ENCODE measurements at places on chromosomes 16 and 17.

GRCh38 chr17:61294777-61295176 lies 104.9 kb upstream of the TBX2 start:
- peak; percentile 78 for DNase-seq

DNA sequence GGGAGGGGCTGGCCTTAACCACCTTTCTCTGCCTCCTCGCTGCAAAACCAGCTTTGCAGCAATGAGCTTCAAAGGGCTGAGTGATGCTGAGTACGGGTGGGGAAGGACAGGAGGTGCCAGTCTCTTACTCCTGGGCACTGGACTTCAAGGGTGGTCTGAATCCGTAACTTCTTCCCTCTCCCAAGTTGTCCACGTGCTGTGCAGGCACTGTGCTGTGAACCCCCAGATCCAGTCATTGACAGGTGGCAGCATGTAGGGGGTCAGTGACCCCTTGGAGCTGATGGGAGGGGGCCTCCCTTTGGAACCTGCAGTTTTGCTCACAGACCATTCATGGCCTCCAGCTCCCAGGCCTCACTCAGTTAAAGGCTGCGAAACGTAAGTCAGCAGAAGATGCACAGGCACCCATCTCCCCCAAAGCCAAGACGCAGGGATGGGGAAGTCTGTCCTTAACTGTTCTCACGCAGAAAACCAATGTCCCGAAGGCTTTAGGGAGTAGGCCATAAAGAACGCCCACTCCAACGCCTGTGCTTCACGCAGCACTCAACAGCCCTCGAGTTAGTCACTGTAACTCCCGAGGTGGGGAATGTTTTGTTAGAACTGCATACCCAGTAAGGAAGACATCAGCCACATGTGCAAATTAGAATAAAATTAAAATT lies 7.9 kb downstream of the LITAFD start:
- no peak for DNase-seq

DNA sequence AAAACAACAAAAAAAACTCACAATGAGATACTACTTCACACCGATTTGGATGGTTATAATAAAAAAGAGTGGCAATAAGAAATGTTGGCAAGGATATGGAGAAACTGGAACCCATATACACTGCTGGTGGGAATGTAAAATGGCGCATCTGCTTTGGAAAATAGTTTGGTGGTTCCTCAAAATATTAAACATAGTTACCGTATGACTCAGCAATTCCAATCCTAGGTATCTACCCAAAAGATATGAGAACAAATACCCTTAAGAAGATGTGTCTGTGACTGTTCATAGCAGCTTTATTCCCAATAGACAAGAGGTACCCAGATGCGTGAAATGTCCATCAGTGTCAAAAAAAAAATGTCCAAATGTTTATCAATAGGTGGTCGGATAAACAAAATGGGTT lies 7.2 kb downstream of the CPPED1 start:
- DNase-seq: no peak

DNA sequence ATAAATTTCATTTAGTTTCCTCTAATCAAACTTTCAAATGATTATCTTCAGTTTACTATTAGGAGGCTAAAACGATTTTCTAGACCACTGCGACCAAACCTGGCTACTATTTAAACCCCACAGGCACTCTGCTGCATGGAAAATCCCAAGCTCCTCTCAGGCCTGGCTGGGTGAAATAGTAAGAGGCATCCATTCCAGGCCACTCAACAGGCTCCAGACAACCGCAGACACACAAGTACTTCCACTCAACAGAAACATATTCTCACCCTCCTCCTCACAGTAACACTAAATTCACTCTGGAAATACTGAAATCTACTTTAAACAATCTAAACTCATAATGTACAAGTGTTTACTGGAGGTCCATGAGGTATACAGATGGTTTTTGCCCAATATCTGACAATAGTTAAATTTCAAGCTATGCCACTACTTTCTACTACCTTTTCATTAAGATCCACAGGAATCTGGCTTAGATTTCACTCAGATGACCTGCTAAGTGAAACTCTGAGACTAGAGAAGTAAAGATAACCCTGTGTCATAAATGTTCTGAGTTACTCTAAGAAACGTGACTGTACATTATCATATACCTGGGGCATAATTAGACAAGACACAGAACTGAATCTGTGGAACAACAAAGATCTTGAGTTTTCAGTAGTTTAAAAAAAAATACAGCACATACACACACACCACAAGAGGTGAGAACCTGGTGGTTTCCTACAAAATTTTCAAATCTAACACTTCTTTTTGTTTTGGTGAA lies 10.4 kb downstream of the VPS53 start:
- DNase-seq: no peak

DNA sequence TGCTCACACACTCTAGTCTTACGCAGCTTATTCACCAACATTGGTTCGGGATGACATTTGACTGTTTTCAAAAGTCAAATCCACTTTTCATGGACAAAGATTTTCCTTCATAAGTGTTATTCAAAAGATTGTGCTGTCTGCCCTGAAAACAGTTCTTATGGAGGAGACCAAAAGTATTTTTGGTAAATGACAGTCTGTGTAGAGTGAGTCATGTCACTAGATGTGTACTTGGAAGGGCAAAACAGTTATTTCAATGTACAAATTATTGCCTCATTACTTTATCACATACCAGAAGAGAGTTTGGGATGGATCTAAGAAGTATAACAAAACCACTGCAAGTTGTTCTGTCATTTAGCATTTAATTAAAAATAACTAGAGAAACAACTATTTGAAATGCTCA lies 265.6 kb downstream of the CDH13 start:
- DNase-seq: no peak

DNA sequence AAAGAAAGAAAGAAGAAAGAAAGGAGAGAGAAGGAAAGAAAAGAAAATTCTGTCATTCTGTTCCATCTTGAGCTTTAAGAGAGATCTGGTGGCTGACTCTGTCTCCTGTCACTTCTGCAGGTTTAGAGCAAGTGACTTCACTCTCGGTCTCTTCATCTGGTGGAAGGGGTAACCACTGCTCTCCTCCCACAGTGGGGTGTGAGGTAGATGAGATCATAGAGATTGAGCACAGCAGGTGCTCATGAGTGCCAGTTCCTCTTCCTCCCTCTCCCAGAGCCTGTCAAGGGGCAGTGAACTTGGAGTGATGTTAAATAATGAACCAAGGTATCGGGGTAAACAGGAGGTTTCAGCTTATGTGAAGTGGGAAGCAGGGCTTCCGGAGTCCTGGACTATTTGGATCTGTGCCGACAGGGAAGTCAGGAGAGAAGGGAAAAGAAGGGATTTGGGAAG lies 47.7 kb downstream of the BEAN1 start:
- no peak for DNase-seq

DNA sequence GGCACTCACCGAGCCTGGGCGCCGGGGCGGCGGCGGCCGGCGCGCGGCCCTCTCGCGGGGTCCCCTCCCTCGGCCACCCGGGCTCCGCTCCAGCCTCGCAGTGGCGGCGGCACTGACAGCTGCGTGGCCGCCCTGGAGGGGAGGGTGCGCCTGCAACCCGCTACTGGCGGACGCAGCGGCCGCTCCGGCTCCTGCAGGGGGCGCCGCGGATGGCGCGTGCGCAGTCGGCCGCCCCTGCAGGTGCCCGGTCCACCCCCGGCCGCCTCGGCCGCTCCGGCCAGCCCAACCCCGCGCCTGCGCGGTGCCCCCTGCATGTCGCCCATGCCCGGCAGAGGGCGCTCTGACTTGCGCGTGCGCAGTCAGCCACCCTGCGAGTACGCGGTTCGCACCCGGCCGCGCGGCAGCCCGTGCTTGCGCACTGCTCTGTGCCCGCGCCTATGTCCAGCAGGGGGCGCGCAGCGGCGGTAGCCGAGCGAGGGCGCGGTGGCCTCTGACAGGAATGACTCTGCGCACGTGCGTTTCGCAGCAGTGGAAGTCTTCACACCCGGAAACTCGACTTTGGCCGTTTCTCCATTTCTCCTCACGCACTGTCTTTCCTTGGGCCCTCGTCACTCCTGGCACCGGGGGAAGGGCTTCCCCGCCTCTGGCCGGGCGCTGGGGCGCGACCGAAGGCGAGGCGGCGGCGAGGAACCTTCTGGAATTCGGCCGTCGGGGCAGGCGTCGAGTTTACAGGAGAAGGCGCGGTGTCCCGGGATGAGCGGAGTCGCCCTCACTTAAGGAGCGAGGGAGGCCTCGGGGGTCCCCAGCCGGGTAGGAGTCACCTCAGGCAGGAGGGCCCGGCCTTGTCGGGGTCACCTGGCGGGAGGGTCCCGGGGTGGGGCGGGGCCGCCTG lies at the start of gene ABCA3:
Gene ABCA3, minus strand, starts transcription at position 165 of the 892 bp plus-strand sequence. CDS start 14,262 bp downstream, outside the sequence.
- DNase-seq: peak; percentile 97

- no peak for DNase-seq
Measured at GRCh38 chr17:37479025-37479424, 10.7 kb upstream of the DUSP14 start.

- no peak for DNase-seq
Measured at GRCh38 chr17:18956581-18956980, 4.6 kb downstream of the SLC5A10 start.

DNA sequence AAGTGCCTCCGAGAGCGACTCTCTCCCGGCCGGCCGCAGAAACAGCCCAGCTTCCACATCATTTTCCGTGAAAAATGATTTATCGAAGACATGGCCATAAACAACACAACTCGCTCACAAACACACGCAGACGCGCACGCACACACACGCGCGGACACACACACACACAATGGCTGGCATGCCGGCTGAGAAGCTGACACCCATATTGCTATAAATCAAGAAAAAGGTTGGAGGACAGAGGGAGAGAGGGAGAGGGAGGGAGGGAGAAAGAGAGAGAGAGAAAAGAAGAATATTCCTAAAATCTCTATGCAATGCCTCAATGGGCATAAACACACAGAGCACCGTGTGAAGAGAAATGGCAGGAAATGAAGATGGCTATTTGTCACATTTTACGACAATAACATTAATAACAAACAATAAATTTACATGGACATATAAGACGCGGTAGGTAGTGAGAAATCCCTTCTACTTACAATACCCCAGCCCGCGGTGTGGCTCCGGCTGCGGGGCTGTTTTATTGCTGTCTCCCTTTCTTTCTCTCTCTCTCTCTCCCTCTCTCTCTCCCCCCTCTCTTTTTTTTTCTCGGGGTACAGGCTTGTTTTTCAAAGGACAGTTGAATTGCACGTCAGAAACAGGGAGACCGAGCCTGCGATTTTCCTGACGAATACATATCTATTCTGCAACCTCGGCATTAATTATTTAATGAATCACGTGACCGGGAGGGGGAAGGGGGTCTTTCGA lies 9.5 kb downstream of the HOXB4 start:
- no peak for DNase-seq

DNA sequence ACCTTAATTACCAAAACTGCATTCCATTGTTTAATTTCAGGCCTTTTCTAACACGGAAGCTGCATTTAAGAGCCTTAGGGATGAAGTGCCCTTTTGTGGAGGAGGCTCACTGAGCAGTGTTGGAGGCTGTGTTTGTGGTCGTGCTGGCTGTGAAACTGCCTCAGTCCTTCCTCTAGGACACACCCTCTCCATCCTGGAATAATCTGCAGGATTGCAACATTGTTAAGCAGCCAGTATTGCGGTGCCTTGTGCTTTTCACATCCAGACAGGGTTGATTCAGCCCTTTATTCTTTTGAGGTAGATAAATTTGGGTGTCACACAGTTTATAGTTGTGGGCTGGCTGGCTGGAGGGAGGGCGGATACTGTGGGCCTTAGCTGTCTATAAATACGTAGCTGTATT lies 141.6 kb downstream of the CDRT15L2 start:
- no peak for DNase-seq

DNA sequence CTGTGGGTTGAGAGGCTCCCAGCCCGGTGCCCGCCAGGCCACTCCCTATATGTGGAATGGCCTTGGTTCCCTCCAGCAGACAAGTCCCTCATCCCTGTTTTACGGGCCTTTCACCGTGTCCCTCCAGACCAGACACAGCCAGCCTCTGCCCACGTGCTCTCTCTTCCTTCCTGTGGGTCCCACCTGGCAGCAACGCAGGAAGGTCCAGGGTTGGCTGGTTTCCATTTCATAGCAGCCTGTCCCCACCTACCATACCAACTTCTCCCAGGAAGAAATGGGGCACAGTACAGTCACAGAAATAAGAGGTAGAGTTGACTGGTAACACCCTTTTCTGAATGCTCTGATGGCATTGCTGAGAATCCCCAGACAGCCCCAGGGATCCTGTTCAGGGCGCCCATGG lies 34.9 kb downstream of the PLD6 start:
- DNase-seq: no peak

DNA sequence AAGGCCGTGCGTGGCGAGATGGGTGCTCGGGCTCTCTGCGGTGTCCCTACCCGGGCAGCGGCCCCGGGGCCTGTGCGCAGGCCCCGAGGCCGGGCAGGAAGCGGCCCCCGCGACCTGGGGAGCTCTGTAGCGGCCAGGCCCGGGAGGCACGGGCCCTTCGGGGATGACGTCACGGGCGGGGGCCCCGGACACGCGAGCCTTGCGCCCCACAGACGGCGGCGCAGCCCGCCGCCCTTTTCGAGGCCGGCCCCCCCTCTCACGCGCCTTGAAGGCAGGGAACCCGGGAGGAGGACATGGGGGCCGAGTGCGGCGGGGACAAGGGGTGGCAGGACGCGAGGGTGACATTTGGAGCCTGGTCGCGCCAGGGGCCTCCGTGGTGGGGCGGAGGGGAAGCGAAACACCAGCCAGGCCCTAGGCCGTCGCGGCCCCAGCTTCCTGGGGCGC lies 1.1 kb downstream of the RAI1 start:
- no peak for DNase-seq

DNA sequence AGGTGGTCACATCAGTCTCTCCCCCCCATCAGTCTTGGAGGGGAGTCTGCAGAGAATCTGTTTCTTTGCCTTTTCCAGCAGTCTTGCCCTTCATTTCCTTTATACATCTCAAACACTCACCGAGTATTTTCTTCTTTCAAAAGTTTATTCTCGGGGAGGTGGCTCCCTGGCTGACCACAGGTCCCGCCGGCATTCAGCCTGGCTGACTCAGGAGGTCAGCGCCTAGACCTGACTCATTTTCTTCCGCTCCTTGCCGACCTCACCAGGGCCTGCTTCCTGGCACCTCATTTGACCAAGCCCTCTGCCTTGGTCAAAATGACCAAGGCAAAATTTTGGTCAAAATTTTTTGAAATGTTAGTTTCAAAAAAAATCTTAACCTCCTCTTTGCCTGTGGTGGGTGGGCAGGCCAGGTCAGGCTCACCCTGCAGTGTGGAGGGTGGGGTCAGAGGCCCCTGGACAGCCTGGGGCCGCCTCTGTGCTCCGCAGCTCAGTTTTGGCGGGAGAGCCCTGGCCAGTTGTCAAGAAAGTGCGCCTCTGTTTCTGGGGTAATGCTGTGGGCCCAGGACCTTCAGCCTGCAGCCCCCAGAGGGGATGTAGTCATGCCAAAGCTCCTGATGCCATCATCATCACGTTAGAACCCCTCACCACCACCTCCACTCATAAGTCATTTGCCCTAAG lies 165.6 kb downstream of the SPECC1 start:
- DNase-seq: peak; percentile 49

GRCh38 chr17:74877592-74878548 lies 5.1 kb upstream of the FDXR start:
- no peak for DNase-seq
